Spinal cord (tissue), 10 donors: ENCODE measurements at places on chromosomes 11 and 22. TPM values are rescaled to one million over a fixed set of nuclear protein-coding genes. Genes with fewer than 3 reads are reported as not detected.

The MMP11 gene
- total RNA-seq = 6.3 TPM

The OOSP1 gene
- not detected for total RNA-seq

The ST3GAL4 gene
- total RNA-seq = 20.7 TPM

The TPCN2 gene
- 13.8 TPM for total RNA-seq

The CYB5R3 gene
- 83.7 TPM for total RNA-seq

DNA sequence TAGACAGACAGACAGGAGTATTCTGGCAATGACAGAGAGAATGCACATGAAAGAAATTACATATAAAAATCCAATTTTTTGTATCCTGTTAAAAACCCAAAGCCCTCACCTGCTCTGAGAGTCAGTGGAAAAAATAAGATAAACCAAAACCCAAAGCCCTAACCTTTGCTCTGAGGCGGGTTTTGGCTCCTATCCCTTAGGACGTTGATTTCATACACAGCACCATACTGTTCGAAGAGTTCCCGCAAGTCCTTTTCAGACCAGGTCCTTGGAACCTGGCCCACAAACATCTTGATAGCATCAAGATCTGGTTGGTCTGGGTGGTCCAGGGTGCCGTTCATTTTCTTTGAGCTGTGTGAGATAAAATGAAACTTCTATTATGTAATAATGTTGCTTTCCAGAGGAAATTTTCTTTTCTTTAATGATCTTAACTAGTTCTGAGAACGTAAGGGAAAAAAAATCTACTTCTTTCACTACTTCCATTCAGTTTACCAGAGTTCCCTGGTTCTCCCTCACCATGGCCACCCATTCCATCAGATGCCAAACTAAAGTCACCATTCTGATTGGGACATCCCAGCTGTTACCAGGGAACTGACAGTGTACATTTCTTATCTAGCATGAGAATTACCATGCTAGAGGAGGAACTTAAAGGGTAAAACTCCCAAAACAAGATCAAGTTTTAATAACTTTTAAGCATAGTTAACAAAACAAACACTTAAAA, 39.9 kb upstream of the RAPSN start:
- H3K36me3 ChIP-seq = peaks cover 26% of the 10 kb centered on the region
- no peak for DNase-seq

DNA sequence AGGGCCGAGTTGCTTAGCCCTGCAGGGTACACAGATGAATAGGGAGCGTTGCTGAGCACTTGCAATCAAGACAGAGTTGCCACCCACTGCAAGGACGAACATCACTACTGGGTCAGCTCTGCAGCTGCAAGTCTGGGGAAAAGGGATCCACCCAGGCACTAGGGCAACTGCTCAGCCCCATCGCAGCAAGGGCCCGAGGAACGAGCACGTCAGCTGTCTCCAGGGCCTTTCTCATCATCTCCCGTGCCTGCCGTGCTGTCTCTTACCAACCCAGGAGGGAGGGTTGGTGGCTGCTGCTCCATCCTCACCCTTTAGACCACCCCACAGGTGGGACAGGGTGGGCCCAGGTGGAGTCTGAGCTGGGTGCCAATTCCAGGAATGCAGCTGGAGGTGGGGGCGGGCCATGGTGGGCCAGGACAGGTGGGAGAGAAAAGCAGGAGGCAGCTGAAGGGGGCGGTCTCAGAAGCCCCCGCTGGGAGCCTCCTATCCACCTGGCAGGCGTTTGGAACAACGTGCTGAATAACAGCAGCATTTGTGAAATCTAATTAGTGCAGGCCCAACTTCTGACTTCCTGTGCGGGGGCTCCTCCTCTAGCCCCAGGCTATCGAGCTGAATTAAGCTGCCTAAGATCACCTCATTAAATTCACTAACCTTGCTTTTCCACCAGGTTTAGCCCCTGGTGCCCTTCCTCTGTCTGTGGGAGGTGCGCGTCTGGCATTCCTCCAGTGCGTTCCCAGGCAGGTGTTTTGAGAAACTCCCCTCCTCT, 252.5 kb downstream of the ST3GAL4 start:
- no peaks in the 10 kb centered on the region for H3K36me3 ChIP-seq
- DNase-seq = peak; percentile 79
- H3K27me3 ChIP-seq = peaks cover 7% of the 10 kb centered on the region

- H3K36me3 ChIP-seq = peaks cover 8% of the 10 kb centered on the region
- H3K4me3 ChIP-seq = no peak overlapping the region
- H3K4me1 ChIP-seq = peaks cover 33% of the 10 kb centered on the region
- H3K27me3 ChIP-seq = no peaks in the 10 kb centered on the region
- no peak overlapping the region for H3K27ac ChIP-seq
These were observed 10.2 kb downstream of the BCR start for GRCh38 chr22:23190526-23190925.

DNA sequence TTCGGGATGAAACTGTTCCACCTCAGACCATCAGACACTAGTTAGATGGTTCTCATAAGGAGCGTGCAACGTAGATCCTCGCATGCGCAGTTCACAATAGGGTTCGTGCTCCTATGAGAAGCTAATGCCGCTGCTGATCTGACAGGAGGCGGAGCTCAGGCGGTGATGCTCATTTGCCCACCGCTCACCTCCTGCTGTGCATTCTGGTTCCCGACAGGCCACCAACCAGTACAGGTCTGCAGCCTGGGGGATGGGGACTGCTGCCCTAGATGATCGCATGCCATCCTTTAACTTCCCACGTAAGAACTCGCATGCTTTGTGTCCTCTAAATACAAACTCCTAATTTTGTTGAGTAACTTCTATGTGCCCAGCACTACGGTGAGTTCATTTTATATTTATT, 62.6 kb downstream of the EFCAB6 start:
- peaks cover 11% of the 10 kb centered on the region for H3K4me1 ChIP-seq
- no peaks in the 10 kb centered on the region for H3K27me3 ChIP-seq
- no peaks in the 10 kb centered on the region for H3K36me3 ChIP-seq
- no peak for DNase-seq

DNA sequence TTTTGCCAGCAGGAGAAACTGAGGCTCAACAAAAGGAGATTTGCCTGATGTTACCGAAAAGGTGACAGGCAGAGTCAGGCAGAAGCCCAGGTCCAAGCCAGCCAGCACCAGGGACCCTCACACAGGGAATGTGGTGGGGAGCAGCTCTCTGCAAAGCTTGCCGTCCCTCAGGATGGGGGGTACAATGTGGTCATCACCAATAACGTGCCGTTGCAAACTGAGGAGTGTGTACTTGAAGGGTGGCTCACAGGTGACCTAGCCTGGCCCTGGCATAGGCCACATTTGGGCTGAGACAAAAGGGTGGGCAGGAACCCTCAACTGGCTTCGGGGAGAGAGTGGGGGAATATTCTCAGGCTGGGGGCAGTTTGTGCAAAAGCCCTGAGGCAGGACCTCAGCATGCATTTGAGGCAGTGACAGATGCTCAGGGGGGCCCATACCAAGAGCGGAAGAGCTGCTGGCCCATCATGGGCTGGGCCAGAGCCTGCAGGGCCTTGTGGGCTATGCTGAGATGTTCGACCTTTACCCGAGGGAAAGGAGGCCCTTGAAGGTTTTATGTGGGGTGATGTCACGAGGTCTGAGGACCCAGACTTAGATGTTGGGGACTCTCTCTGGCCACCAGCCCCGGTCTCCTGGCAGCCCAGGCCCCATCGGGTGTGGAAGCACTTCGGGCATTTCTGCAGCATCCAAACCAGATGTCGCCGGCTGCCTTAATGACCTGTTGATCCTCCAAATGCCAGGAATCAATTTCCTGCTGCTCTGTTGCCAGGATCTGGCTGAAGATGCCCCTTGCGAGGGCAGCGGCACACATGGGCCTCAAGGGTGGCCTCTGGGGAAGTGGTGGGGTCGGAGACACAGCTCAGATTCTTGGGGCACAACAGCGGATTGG, 57.4 kb upstream of the SHISAL1 start:
- H3K36me3 ChIP-seq = no peaks in the 10 kb centered on the region
- no peak overlapping the region for H3K4me3 ChIP-seq
- peaks cover 22% of the 10 kb centered on the region for H3K4me1 ChIP-seq
- H3K27ac ChIP-seq = no peak overlapping the region
- H3K27me3 ChIP-seq = peaks cover 6% of the 10 kb centered on the region
- DNase-seq = no peak

- no peak for DNase-seq
- no peak overlapping the region for H3K27ac ChIP-seq
- no peaks in the 10 kb centered on the region for H3K36me3 ChIP-seq
- no peaks in the 10 kb centered on the region for H3K27me3 ChIP-seq
- H3K4me3 ChIP-seq = no peak overlapping the region
- H3K4me1 ChIP-seq = no peaks in the 10 kb centered on the region
These were observed 580.0 kb downstream of the TBC1D22A start for GRCh38 chr22:47342446-47342845.

GRCh38 chr11:32962016-32962415, 53.7 kb upstream of the DEPDC7 start:
- no peaks in the 10 kb centered on the region for H3K4me1 ChIP-seq
- H3K27ac ChIP-seq = no peak overlapping the region
- no peak for DNase-seq
- H3K36me3 ChIP-seq = peaks cover 20% of the 10 kb centered on the region

DNA sequence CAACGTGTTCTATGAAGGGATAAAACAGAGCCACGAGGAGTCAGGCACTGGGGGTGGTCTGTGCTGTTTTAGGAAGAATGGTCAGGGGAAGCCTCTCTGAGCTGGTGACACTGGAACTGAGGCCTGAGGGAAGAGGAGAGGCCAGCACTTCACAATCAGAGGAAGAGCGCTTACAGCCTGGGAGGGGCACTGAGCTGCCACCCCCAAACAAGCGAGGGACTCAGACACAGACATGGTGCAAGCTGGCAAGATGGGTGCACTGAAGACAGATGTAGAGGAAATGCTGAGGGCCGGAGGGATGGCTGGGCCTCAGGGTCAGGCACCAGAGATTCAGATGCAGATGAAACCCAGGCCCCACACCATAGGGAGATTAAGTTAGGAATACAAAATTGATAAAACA, 40.0 kb upstream of the TP53I11 start:
- H3K4me3 ChIP-seq = no peak overlapping the region
- no peaks in the 10 kb centered on the region for H3K36me3 ChIP-seq
- no peak overlapping the region for H3K27ac ChIP-seq
- H3K4me1 ChIP-seq = peaks cover 32% of the 10 kb centered on the region

GRCh38 chr11:79179087-79179486, 261.7 kb downstream of the TENM4 start:
- no peaks in the 10 kb centered on the region for H3K36me3 ChIP-seq
- no peak for DNase-seq
- no peaks in the 10 kb centered on the region for H3K27me3 ChIP-seq
- H3K4me3 ChIP-seq = no peak overlapping the region
- no peaks in the 10 kb centered on the region for H3K4me1 ChIP-seq

DNA sequence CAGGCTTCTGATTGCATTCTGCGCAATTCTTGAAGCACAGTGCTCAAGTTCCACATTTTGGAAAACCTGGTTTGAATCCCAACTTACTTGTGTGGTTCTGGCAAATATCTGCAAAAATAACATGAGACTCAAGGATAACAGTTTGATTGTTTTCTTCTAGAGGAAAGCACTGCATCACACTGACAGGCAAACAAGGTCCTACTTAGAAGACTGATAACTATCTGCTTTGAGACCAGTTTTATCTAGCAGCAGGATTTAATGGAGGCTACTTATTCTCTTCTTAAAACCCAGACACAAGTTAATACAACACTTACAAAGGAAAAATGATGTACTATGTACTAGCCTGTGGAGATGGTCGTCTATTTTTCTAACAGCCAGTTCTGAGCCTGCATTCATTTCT, 41.4 kb downstream of the RIC3 start:
- H3K27ac ChIP-seq = no peak overlapping the region
- H3K36me3 ChIP-seq = no peaks in the 10 kb centered on the region
- H3K4me1 ChIP-seq = no peaks in the 10 kb centered on the region
- H3K4me3 ChIP-seq = no peak overlapping the region
- no peaks in the 10 kb centered on the region for H3K27me3 ChIP-seq
- DNase-seq = peak; percentile 20

DNA sequence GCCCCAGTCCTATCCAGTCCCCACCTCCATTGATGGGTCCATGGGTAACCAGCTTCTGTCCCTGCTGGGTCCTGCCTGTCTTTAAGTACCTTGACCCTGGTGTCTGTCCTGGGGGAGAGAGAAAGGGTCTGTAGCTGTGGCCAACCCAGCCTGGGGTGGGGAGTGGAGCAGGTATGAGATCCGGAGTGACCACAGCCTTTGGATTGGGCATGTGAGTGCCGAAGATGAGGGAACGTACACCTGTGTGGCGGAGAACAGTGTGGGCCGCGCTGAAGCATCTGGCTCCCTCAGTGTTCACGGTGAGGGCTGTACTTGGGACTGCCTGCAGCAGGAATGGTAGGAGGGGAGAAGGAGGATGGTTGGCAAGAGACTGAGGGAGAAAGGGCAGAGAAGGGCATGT, 5.2 kb downstream of the ROBO3 start:
- H3K4me3 ChIP-seq = no peak overlapping the region
- H3K36me3 ChIP-seq = no peaks in the 10 kb centered on the region
- DNase-seq = no peak
- H3K27me3 ChIP-seq = peaks cover 73% of the 10 kb centered on the region

DNA sequence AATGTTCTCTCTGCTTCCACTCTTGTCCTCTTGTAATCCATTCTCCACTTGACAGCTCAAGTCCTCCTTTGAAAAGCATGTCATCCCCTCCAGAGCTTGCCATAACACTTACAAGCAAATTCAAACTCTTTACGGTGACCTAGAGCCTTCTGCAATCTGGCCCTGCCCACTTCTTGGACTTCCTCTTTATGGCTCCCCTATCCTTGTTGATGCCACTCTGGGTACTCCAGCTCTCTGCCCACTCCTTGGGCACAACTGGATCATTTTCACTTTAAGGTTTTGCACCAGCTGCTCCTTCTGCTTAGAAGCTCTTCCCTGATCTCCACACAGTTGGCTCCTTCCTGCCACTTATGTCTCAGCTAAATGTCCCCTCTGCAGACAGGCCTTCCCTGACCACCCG, 217.9 kb downstream of the DSCAML1 start:
- H3K27me3 ChIP-seq = no peaks in the 10 kb centered on the region
- H3K27ac ChIP-seq = no peak overlapping the region
- no peak for DNase-seq
- H3K4me3 ChIP-seq = no peak overlapping the region
- no peaks in the 10 kb centered on the region for H3K36me3 ChIP-seq

DNA sequence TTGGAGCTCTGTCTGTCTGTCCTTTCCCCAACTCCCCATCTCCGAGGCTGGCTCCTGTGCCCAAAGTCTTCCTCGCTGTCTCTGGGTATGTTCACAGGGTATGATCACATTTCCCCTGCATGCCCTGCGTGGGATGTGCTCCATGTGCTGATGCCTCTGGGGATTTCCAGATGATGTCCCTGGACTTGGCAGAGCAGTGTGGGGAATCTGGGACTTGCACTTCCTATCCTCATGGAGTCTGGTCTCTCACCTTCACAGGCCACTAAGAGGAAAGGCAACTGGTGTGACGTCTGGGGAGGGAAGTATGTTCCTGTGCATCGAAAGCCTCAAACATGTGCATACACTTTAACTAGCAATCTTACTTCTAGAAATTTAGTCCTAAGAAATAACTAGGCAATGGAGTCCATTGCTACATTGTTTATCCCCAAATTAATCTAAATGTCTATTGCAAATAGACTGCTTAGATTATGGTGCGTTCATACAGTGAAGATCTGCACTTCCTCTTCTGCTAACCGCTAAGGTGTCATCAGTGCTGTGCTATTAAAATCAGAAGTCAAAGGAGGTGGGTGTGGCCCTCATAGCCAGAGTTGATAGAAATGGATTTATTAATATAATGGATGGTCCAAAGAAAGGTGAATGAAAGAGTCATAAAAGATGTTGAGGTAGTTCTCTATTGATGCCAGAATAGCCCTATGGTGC, 20.8 kb downstream of the TIMP3 start:
- no peaks in the 10 kb centered on the region for H3K27me3 ChIP-seq
- peaks cover 14% of the 10 kb centered on the region for H3K36me3 ChIP-seq
- no peak for DNase-seq
- no peak overlapping the region for H3K4me3 ChIP-seq

- H3K36me3 ChIP-seq = peaks cover 41% of the 10 kb centered on the region
- peaks cover 40% of the 10 kb centered on the region for H3K4me1 ChIP-seq
- H3K27ac ChIP-seq = no peak overlapping the region
These were observed 1221.7 kb downstream of the BRD1 start for GRCh38 chr22:48605856-48606481.
